Activated CD4-positive, alpha-beta memory T cell treated with anti-CD3 and anti-CD28 coated beads for 36 hours (primary cell): ENCODE measurements at places on chromosomes 1 and 21.
A peak's percentile ranks its signal among the peaks of the same experiment; 100 is the strongest.

DNA sequence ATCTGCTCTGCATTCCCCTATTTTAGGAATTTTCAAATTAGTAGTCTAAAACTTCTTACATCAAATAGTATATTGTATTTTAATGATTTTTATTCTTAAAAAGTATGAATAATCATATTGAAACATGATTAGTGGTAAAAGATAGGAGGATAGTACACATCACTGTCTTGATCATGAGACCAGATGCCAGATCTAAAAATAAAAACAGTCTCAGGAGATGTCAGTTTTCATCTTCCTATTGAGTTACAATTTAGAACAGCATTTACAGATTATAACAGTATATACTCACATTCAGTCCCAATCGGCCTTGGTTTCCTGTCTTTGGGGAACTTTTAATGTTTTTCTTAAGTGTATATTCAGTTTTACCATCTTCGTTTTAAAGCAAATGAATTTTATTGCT lies 95.9 kb downstream of the USP25 start:
- no peak for DNase-seq
- no peaks in the 10 kb centered on the region for H3K27me3 ChIP-seq
- H3K4me3 ChIP-seq = no peak overlapping the region
- no peak overlapping the region for H3K27ac ChIP-seq

- no peak overlapping the region for H3K27ac ChIP-seq
- no peak overlapping the region for H3K4me3 ChIP-seq
- H3K36me3 ChIP-seq = no peaks in the 10 kb centered on the region
- H3K27me3 ChIP-seq = peaks cover 1% of the 10 kb centered on the region
These were observed 100.8 kb upstream of the RNPC3 start for GRCh38 chr1:103424650-103425049.

DNA sequence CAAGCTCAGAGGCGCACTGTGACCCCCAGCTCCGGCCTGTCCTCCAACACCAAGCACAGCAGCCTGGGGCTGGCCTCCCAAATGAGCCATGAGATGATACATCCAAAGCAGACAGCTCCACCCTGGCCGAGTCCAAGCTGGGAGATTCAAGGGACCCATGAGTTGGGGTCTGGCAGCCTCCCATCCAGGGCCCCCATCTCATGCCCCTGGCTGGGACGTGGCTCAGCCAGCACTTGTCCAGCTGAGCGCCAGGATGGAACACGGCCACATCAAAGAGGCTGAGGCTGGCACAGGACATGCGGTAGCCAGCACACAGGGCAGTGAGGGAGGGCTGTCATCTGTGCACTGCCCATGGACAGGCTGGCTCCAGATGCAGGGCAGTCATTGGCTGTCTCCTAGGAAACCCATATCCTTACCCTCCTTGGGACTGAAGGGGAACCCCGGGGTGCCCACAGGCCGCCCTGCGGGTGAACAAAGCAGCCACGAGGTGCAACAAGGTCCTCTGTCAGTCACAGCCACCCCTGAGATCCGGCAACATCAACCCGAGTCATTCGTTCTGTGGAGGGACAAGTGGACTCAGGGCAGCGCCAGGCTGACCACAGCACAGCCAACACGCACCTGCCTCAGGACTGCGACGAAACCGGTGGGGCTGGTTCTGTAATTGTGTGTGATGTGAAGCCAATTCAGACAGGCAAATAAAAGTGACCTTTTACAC lies 29.1 kb downstream of the SLC19A1 start:
- H3K4me3 ChIP-seq = no peak overlapping the region
- H3K27me3 ChIP-seq = no peaks in the 10 kb centered on the region
- DNase-seq = no peak
- peaks cover 9% of the 10 kb centered on the region for H3K4me1 ChIP-seq
- no peak overlapping the region for H3K27ac ChIP-seq

- H3K27me3 ChIP-seq = no peaks in the 10 kb centered on the region
- DNase-seq = no peak
- H3K4me3 ChIP-seq = no peak overlapping the region
- H3K27ac ChIP-seq = no peak overlapping the region
- H3K4me1 ChIP-seq = no peaks in the 10 kb centered on the region
These were observed 9.1 kb downstream of the CFAP410 start for GRCh38 chr21:44329971-44330681.

DNA sequence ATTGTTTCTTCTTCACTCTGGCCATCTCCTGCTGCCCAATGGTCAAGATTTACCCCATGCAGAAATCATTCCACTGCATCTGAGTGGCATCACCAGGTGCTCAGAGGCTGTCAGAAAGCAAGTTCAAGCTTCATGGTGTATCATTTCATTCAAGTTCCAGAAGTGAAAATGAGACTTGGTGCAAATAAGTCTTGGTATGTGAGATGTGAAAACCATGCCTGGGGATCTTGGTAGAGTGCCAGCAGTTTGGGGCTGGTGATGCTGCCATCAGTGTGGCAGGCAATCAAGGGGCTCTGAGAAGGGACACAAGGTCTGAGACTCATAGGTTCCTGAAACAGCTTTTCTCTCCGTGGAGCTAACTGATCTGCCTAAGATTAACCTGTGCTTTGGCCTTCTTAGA lies 52.0 kb downstream of the CD2 start:
- peak overlapping the region; percentile 79 for H3K4me3 ChIP-seq
- peaks cover 51% of the 10 kb centered on the region for H3K36me3 ChIP-seq
- peak; percentile 91 for DNase-seq

- H3K4me1 ChIP-seq = peaks cover 6% of the 10 kb centered on the region
- no peak overlapping the region for H3K27ac ChIP-seq
- H3K27me3 ChIP-seq = no peaks in the 10 kb centered on the region
- H3K36me3 ChIP-seq = no peaks in the 10 kb centered on the region
- no peak overlapping the region for H3K4me3 ChIP-seq
These were observed 32.2 kb downstream of the HSPG2 start for GRCh38 chr1:21904704-21905520.
